Brain pericyte (primary cell): ENCODE measurements at places on chromosomes 5 and 9.

DNA sequence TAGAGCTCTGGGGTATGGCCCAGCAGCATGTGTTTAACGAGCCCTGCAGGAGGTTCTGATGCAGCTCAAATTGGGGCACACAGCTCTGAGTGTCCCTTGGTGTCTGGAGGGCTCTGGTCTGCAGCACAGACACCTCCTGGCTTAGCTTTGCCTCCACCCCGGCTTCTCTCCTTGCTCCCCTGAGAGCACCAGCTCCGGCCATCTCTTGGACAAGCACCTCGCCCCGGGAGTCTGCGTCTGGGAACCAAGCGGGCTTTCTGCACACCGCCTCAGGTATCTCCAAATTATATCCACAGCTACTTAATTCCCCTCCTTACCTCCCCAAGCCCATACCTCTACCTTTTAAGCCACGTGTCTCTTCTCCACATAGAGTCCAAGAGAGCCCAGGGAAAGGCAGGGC, 83.7 kb upstream of the IRX4 start:
- DNase-seq, result no peak

DNA sequence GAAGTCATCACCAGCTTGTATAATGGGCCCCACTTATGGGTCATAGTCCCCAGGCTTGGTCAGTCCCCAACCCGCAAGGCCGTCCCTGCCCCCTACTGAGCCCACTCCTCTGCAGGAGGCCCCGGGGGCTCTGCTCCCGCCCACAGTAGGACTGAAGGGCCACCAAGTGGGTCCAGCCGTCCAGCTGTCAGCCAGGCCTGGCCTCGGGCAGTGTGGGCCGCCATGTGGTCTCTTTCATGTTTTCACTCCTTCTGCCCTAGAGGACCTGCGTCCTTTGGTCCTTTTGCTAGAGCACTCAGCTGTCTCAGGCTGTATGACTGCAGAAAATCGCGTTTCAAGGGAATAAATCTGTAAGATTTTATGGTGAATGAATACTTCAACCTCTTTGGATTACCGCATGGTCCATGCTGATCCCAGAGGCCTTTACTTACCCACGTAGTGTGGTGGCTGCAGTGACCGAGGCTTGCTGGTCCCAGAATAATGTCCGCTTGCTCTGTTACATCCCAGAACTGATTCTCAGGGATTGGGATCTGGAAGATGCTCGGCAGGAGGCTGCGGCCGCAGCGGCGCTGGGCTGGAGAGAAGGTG, 105.7 kb upstream of the FAM120A start:
- DNase-seq, result no peak

GRCh38 chr9:133826289-133827085, 88.3 kb upstream of the SARDH start:
- no peak for DNase-seq

- no peak for DNase-seq
Observed at GRCh38 chr5:80198399-80198798, 57.4 kb downstream of the SERINC5 start.

GRCh38 chr9:124696101-124696500, 75.0 kb downstream of the NR6A1 start:
- no peak for DNase-seq

GRCh38 chr9:117795271-117795670, 91.1 kb downstream of the TLR4 start:
- no peak for DNase-seq

- no peak for DNase-seq
Observed at GRCh38 chr9:133995012-133995896, 3.1 kb upstream of the VAV2 start.

DNA sequence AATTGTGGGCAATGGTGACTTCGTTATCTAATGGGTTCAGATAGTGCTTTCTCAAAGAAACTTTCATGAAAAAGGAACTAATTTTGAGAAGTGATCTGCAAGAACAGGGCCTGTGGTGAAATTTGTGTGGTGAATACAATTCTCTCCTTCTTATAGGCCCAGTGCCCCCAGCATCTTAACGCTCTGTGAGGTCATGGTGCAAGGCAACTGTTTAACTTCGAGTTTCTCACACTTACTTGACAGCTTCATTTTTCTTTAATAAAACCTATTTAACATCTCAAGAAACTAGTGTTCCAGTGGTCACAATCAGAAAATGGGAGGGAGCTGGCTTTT, 69.2 kb downstream of the FAM114A2 start:
- DNase-seq, result no peak

GRCh38 chr5:20536341-20536740, 548.3 kb upstream of the CDH18 start:
- no peak for DNase-seq
